ENCODE measurements at places on chromosomes 6 and 20.

GRCh38 chr6:14440215-14440910 is 322.8 kb downstream of the CD83 start:
- DNase-seq: no peak

- DNase-seq: peak; percentile 44
Observed at GRCh38 chr20:35385733-35386132, 26.0 kb downstream of the UQCC1 start.

- no peak for DNase-seq
Observed at GRCh38 chr6:105594821-105595220, 191.9 kb upstream of the PREP start.

DNA sequence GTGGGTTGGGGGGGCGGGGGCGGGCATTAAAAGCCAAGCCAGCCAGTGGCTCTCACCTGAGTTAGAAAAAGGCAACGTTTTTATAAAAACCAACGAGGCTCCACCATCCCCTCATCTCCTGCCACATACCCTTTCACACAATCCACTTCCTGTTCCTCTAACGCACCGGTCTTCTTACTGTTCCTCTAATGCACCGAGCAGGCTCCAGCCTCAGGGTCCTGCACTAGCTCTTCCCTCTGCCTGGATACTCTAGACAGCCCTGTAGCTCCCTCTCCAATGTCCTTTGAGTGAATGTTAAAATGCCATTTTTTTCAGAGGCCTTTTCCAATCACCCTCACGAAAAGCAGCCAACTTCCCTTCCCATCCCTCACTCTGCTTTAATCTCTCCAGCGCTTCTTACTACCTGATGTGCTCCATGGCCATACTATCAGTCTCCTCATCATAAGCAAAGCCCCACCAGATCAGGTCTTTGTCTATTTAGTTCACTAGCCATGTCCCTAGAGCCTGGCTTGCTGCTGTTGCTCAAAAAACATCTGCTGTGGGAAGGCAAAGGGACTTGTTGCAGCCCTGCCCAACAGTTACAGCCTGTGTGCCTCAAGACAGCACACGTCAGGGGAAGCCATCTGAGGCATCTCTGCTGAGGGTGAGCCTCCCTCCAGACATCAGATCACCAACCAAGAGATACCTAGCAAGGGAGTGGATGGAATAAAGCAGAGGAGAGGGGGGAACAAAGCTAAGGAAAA is 3.9 kb downstream of the FKBP1A start:
- no peak for DNase-seq

- no peak for DNase-seq
Observed at GRCh38 chr6:155378276-155378675, 64.0 kb upstream of the TFB1M start.

GRCh38 chr20:51579137-51579536 is 36.6 kb upstream of the NFATC2 start:
- peak; percentile 72 for DNase-seq

- DNase-seq: no peak
Observed at GRCh38 chr6:17469006-17469832, 75.8 kb downstream of the CAP2 start.

DNA sequence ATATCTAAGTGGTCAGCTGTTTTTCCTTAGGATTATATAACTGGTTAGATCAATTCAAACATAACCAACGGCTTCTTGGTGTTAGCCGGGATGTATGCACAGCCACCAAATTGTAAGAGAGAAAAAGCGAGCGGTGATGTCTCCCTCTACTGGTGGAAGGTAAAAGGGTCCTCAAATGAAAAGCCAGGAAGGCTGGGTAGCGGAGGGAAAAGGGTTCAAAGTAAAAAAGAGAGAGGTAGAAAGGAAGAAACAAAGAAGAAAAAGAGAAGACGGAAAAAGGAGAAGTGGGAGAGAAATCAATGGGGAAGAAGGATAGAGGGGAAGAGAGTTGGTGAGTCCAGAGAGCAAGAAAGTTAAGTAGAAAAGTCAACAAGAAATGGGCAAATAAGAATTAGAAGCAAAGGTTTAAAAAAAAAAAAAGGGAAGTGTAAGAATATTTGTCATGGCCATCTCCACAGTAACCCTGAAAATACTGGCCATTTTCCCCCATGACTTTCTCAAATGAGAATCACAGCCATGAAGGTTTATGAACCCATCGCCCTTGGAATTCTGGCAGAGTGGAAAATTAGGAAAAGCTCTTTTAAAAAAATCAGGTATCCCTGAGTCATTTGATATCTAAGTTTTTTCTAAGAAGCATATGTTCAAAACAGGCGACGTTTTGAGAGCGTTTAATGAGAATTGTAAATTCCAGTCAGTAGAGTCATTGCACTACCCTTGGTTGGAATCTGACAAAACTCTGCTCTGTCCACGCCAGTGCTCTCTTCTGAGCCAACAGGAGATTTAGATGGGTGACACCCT is 155.6 kb upstream of the SNX9 start:
- DNase-seq: peak; percentile 59

- DNase-seq: no peak
Observed at GRCh38 chr6:118804091-118804490, 89.9 kb upstream of the ASF1A start.

DNA sequence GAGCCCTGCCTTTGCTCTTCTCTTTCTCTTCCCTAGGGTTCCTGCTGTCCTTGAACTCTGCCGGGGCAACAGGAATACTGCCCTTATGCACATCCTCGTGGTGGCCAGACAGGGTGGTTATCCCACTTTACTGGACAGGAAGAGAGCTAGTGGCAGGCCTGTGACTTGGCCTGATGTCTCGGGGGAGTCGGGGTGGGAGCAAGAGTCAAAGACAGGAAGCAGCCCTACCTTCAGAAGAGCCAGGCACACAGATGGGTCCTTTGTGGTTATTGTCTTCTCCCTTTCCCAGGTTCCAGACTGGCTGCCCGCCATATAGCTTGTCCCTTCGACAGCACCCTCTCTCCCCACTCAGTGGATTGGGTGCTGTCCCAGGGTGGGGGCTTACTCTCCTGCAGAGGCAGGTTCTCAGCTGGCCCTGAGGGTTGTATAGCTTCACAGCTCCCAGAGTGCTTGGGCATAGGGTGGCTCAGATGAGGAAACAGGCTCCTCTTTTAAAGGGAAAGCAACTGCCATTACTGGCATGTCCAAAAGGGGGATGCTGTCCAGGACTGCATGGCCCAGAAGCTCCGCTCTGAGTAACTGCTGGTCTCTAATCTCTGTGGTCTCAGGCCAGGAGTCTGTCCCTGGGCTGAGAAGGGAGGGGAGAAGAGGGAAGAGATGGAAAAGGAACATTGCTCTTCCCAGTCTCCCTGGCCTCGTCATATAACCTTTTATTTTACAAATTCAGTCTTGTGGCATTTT is 17.3 kb downstream of the PLCG1 start:
- no peak for DNase-seq

GRCh38 chr20:47799116-47799715 is 13.9 kb upstream of the SULF2 start:
- no peak for DNase-seq
